SK-N-SH (cell line): ENCODE measurements at places on chromosomes 6 and 20. TPM values are rescaled to one million over a fixed set of nuclear protein-coding genes. Genes with fewer than 3 reads are reported as not detected.

ITPA gene
- 66.7 and 67.7 TPM in 2 replicates for polyA plus RNA-seq

VGLL2 gene
- polyA plus RNA-seq: 0.02 TPM in 1 of 2 replicates, not detected in the other

VSX1 gene
- not detected in 2 replicates for polyA plus RNA-seq

SMOC2 gene
- not detected in 2 replicates for polyA plus RNA-seq

BPI gene
- not detected in 2 replicates for polyA plus RNA-seq

FAM209A gene
- not detected in 2 replicates for polyA plus RNA-seq

TTK gene
- polyA plus RNA-seq: 3.6 and 4.1 TPM in 2 replicates

RHAG gene
- polyA plus RNA-seq: not detected in 2 replicates

GMDS gene
- polyA plus RNA-seq: 12.0 and 12.3 TPM in 2 replicates

DNAH8 gene
- under 0.01 TPM in 1 of 2 replicates, not detected in the other for polyA plus RNA-seq

CRISP2 gene
- polyA plus RNA-seq: not detected in 2 replicates

POU3F2 gene
- 0.93 and 1.0 TPM in 2 replicates for polyA plus RNA-seq

TRERF1 gene
- 3.2 and 3.6 TPM in 2 replicates for polyA plus RNA-seq

TREM2 gene
- polyA plus RNA-seq: not detected in 2 replicates

DSP gene
- polyA plus RNA-seq: 0.02 TPM in 1 of 2 replicates, not detected in the other

CCN6 gene
- not detected in 2 replicates for polyA plus RNA-seq

PTCRA gene
- not detected in 2 replicates for polyA plus RNA-seq

ZBP1 gene
- not detected in 2 replicates for polyA plus RNA-seq

PSORS1C1 gene
- polyA plus RNA-seq: 3.0 and 3.1 TPM in 2 replicates

RNF144B gene
- polyA plus RNA-seq: 1.2 and 1.8 TPM in 2 replicates

FAM120B gene
- 7.7 and 9.6 TPM in 2 replicates for polyA plus RNA-seq

C6orf132 gene
- not detected in 2 replicates for polyA plus RNA-seq

CDK19 gene
- polyA plus RNA-seq: 6.5 and 9.1 TPM in 2 replicates

KCNG1 gene
- polyA plus RNA-seq: 11.2 and 13.8 TPM in 2 replicates

BPIFB2 gene
- not detected in 2 replicates for polyA plus RNA-seq

SNX9 gene
- polyA plus RNA-seq: 31.6 and 31.8 TPM in 2 replicates

PTPN1 gene
- 23.6 and 25.2 TPM in 2 replicates for polyA plus RNA-seq

GATA5 gene
- not detected in 2 replicates for polyA plus RNA-seq

BPIFA3 gene
- polyA plus RNA-seq: not detected in 2 replicates

BIRC7 gene
- polyA plus RNA-seq: not detected in 2 replicates

CALHM5 gene
- polyA plus RNA-seq: 0.38 and 0.55 TPM in 2 replicates

FAXC gene
- 9.0 and 9.1 TPM in 2 replicates for polyA plus RNA-seq

SLC26A8 gene
- polyA plus RNA-seq: not detected in 2 replicates

PRR18 gene
- 0.02 TPM in 1 of 2 replicates, not detected in the other for polyA plus RNA-seq

WFDC5 gene
- 0.08 and 0.11 TPM in 2 replicates for polyA plus RNA-seq

HFE gene
- polyA plus RNA-seq: not detected in 2 replicates

PTK6 gene
- 0.07 and 0.13 TPM in 2 replicates for polyA plus RNA-seq

ZNF311 gene
- polyA plus RNA-seq: 0.16 and 0.21 TPM in 2 replicates

PSORS1C2 gene
- not detected in 2 replicates for polyA plus RNA-seq

GSTA3 gene
- polyA plus RNA-seq: not detected in 2 replicates

ULBP3 gene
- 4.6 and 4.9 TPM in 2 replicates for polyA plus RNA-seq

WFDC13 gene
- not detected in 2 replicates for polyA plus RNA-seq

MDFI gene
- 6.3 and 7.0 TPM in 2 replicates for polyA plus RNA-seq

TGM6 gene
- not detected in 2 replicates for polyA plus RNA-seq

CRYBG1 gene
- 13.8 and 14.9 TPM in 2 replicates for polyA plus RNA-seq

TSHZ2 gene
- 0.11 and 0.13 TPM in 2 replicates for polyA plus RNA-seq

SSTR4 gene
- not detected in 2 replicates for polyA plus RNA-seq

FRS3 gene
- polyA plus RNA-seq: 7.5 and 8.6 TPM in 2 replicates

DEFB121 gene
- polyA plus RNA-seq: not detected in 2 replicates

SLC17A9 gene
- polyA plus RNA-seq: not detected in 2 replicates

ZNF133 gene
- 15.5 and 20.6 TPM in 2 replicates for polyA plus RNA-seq

RAET1L gene
- not detected in 2 replicates for polyA plus RNA-seq

SUMO4 gene
- polyA plus RNA-seq: not detected in 2 replicates
